SK-N-DZ (cell line): ENCODE measurements at places on chromosomes 11 and 22.

- DNase-seq = no peak
Observed at GRCh38 chr22:30127749-30128166, 47.5 kb downstream of the HORMAD2 start.

DNA sequence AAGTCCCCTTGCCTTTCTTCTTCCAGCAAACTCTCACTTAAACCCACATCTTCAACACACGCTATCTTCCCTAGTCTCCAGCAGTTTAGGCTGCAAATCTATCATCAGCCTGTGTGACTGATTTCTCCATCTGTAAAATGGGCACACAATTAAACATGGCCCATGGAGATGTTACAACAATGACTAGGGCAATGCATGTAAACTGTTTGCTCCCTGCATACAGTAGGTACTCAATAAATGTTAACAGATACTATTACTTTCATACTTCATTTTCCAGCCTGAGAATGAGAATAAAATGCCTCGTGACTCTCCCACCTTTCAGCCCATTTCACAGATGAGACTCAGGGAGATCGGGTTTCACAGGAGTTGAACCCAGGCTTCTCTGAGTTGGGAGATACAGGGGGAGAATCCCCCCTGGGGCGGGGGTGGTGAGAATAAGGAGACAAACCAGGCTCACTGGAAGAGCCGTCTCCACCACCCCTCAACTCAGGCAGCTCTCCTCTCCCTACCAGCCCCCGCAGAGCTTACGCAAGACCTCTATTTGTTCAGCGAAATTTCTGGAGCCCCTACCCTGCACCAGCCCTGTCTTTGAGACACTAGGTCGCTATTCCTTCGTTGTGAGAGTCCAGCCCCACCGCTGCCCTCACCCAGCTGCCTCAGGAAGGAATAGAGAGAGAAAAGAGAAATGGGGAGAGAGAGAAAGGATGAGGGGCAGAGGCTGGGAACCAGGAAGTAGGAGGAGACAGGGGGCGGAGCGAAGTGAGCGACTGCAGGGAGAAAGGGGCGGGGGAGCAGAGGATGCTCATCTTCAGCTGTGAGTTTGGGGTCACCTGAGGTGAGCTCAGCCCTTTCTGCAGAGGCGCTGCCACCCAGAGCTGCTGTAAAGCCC is 42.1 kb upstream of the KLHL35 start:
- peak; percentile 74 for DNase-seq

DNA sequence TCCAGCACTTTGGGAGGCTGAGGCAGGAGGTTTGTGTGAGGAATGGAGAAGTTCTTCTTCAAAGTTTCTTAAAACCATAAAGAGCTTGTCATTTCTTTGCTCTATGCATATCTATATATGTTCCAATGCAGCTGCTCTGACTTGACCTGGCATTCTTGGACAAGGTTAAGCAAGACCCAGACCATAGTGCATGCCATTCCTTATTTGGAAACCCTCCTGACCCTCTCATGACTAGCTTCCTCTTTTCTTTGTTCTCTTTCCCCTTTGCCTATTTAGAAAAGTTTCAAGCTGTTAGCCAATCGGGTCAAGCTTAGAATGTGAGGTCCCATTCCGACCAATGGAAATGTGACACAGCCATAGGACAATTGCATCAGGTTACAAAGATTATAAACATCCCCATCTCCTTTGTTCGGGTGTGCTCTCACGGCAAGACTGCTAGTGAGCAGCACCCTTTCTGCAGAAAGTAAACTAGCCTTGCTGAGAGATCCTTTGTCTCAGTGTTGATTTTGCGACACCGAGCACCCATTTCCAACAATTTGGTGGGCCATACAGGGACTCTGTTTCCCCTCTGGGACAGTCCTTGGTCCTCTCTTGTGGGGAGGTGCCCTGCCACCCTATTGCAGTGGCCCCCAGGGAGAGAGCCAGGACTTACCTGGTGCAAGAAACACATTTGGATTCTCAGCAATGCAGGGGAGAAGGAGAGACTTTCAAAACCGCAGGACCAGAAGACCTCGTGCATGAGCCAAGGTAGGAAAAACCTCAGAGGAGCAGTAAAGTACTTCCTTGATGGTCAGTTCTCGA is 39.9 kb upstream of the ANO1 start:
- no peak for DNase-seq

DNA sequence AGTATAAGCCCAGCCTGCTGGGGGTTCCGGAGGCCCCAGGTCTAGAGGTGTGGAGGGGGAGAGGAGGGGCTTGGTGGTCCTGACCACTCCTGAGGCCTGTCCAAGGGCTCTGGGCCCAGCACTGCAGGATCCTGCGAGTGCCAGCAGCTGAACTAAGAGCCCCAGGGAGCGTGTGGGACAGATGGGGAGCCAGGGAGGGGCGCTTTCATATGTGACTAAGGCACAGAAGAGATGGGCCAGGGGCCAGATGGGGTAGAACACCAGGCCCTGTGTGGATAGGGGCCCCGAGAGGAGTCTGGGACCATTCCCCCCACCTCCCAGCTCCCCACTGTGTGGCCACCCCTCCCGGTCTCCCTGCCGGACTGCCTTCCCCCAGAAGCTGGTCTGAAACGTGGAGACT is 18.4 kb downstream of the MAFF start:
- DNase-seq = no peak

DNA sequence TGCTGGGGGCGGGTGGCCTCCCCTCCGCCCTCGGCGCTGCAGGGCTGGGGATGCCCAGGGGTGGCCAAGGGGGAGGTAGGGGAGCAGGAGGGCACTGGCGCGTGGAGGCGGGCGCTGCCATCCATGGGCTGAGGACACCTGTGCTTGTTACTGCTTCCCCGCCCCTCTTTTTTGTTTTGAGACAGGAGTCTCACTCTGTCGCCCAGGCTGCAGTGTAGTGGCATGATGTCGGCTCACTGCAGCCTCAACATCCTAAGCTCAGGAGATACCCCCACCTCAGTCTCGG is 683 bp upstream of the FADS3 start:
- no peak for DNase-seq

DNA sequence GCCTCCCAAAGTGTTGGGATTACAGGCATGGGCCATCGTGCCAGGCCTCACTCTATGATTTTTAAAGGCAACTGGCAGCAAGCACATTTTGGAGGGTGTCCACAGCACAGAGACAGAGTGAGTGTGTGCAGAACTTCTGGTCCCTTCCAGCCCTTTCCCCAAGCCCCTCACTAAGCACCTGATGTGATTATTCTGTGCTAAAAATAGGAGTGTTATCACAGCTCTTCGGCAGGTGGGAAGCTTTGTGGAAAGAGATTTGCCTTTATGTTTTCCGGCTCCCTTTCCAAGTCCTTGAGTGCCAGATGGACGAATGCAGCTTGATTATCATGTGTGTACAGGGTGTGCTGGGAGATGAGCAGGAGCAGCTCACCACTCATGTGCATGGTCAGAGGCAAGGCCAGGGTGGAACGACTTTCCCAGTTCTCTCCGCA is 310.8 kb downstream of the DDX10 start:
- DNase-seq = peak; percentile 38

DNA sequence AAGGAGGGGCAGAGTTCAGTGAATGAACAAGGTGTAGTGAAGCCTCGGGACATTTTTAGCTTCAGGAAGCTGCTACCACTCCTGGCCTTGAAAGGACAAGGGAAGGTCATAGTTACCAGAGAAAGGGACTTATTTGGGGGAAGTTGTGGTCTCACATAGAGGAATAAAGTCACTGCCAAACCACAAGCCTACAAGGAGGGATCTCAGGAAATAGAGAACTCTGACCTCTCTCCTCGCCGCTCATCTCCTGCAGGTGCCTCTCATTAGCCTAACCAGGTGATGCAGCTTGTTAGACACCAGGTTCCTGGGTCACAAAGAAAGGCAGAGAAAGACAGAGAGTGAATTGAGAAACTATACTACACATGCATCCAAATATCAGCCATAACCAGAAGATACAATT is 14.3 kb upstream of the TOLLIP start:
- no peak for DNase-seq
